ENCODE measurements at places on chromosomes 1 and 21.

DNA sequence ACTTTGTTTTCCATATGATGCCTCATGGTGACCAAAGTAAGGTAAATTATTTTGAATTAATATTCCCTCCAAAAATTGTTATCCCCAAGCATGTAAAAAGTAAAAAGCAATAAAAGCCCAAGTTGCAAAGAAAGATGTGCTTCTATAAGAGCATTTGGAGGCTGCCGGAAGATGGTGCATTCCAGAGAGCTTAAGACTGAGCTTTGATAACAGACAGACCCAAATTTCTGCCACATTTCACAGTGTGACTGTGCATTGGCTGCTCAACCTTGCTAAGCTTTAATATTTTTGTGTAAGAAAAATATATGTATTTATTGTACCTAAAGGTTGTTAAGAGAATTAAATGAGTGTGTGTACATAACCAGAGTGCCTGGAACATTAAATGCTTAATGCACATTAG, 67.9 kb downstream of the CYYR1 start:
- no peak for DNase-seq

DNA sequence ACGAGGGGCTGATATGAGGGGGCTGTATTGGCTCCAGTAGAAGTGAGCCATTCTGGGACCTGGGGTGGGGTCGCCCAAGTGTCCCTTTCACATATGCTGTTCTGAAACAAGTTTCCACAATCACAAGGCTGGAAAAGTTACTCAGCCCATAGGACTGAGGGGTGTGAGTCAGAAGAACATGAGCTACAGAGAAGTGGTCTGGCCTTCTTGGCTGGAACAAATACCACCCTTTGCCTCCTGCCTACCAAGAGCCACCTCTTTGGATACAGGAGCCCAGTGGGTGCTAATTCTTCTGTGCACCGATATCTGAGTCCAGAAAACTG, 42.4 kb downstream of the MEF2D start:
- no peak for DNase-seq

- no peak for DNase-seq
These were observed 16.2 kb downstream of the LRRC42 start for GRCh38 chr1:53962395-53962794.

GRCh38 chr1:22229379-22229778, 86.5 kb upstream of the WNT4 start:
- DNase-seq, result no peak

GRCh38 chr21:33945652-33946270, 30.2 kb upstream of the ATP5PO start:
- DNase-seq, result no peak

DNA sequence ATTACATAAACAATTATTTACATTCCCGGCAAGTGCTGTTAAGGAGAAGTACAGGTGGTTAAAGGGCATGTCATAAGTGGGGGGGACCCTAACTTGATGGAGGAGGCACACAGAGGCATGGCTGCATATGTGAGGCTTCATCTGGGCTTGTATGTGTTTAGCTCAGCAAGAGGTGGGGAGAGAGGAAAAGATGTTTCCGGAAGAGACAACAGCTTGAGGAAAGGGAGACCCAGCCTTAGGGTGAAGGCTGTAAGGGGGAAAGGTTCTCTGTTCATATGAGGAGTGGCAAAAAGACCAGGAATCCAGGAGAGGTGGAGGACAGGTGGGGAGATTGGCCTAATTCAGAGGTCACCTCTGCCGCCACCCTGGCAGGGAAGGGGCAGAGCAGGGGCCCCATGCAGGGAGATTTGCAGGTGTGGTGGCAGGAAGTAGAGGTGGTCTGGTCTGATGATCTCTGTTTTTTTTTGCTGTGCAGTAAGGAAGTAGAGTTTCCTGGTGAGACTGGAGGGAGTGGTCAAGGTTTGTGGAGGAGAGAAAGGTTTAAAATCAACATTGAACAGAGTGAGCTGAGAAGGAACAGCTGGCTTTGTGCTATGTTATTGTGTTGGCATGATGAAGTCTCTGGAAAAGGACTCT, 9.0 kb downstream of the TRAF5 start:
- no peak for DNase-seq

DNA sequence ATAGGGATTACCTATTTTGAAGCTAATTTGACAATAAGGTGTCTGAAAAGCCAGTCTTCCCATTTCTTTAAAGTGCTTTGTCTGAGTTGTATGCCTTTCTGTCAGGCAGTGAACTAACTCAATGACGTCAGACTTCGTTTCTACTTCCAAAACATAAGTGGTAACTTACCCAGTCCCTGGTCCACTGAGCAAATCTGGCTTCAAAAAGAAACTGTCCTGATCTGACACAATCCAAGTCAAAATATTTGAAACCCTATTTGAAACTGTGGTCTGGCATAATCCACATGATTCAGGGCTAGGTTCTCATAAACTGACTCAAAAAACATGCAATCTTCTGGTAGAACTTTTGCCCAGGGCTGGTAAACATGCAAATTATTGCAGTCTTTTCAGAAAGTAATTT, 34.0 kb downstream of the DIRAS3 start:
- peak; percentile 28 for DNase-seq
